Memory B cell (primary cell): ENCODE measurements at places on chromosomes 13 and 19.

DNA sequence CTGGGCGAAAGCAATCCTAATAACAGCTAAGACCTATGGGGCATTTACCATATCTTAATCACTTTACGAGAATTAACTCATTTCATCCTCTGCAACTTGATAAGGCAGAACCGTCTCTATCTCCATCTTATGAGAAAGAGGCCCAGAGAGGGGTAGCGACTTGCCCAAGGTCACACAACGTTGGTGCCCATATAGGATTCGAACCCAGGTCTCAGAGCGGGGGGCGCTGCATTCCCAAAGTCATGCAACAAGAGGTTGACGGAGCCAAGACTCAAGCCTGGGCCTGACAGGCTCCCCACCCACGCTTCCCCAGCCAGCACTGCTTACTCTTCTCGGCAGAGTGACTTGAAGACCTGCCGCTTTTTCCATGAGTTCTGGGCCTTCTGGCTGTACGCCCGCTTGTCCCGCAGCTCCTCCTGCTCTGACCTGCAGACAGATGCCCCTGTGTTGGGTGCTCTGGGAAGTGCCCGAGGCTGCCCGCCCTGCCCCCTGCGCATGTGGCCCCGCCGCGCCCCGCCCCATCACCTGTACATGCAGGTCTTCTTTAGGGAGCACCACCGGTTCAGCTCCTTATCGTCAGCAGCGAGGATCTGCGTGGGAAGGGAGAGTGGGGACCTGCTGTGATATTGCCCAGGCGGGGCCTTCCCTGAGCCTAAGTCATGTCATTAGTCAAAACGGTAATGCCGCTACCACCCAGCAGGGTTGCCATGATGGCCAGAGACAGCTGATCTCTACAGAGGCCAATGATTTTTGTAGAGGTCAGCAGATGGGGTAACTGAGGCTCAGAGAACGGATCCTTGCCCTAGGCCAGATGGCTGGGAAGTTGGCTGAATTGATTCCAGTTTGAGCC is 10.8 kb downstream of the KRI1 start:
- no peak for DNase-seq

DNA sequence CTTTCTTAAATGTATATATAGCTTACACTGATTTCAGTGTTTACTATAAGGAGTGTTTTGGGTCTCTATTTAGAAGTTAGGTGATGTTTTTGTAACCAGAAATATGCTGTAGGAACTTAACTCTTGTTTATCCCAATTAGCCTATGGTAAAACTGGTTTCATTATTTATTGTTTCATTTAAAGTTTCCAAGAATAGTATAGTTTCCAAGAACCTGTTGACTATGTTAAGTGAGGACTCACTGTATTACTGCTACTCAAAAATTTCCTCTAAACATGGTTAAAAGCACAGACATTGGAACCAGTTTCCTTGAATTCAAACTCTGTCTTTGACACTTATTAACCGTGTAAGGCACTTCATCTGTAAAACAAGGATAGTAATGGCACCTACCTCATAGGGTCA is 187.4 kb downstream of the RGCC start:
- no peak for DNase-seq

- DNase-seq, result no peak
Measured at GRCh38 chr19:46202426-46202825, 27.1 kb upstream of the IGFL1 start.

- DNase-seq, result no peak
Measured at GRCh38 chr19:2575734-2576481, 100.0 kb downstream of the GADD45B start.

- peak; percentile 7 for DNase-seq
Measured at GRCh38 chr13:19984430-19985218, 26.1 kb downstream of the ZMYM2 start.

- no peak for DNase-seq
Measured at GRCh38 chr13:30125422-30126073, 181.8 kb downstream of the KATNAL1 start.

DNA sequence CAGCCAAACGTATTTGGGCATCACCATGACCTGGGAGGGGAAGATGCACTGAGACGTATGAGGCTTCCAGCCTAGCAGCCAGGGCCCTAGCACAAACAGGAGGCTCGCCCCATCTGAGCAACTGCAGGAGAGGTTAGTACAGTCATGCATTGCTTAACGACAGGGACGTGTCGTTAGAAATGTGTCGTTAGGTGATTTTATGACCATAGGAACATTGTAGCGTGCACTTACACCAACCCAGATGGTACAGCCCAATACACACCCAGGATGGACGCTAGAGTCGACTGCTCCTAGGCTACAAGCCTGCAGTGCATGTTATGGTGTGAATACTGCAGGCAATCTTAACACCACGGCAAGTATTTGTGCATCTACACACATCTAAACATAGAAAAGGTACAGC is 9.3 kb downstream of the CD177 start:
- DNase-seq, result no peak

- DNase-seq, result no peak
Measured at GRCh38 chr19:22609630-22610029, 24.5 kb upstream of the ZNF492 start.

DNA sequence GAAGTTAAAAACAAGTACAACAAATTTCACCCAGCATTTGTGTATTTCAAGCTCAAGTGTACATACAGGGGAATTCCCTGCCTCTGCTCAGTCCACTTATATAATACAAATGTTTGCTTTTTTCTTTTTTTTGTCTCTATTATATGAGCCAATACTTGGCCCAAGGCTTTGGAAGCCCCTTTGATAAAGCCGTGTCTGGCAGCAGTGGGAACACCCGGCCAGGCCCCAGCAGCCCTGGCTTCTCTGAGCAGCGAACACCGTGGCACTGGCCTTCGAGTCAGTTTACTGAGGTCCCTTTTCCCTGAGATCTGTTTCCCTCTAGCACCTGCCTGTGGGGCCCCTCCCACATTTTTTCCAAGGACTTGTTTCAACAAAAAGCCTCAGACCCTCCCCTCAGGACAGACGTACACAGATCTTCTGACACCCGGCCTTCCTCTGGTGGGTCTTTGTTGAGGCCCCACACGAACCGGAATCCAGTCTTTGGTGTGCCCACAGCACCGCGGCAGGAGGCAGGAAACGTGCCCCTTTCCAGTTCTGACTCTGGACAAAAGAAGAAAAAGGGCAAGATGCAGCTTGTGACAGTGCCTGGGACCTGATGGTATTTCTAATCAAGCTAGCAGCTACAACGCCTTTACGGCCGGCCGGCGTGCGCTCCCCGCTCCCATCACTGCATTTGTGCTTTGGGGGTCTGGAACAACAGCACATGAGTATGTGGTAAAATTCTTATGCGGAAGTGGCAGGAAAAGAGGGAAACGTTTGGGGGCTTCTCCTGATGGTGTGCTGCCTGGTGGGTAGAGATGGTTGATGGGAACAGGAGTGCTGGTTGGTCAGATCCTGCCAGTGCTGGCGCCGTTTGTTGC is 13.8 kb downstream of the SIPA1L3 start:
- DNase-seq, result no peak

- DNase-seq, result no peak
Measured at GRCh38 chr19:33864311-33864850, 67.7 kb downstream of the KCTD15 start.

GRCh38 chr13:44079413-44080205 is 199.9 kb downstream of the LACC1 start:
- no peak for DNase-seq

DNA sequence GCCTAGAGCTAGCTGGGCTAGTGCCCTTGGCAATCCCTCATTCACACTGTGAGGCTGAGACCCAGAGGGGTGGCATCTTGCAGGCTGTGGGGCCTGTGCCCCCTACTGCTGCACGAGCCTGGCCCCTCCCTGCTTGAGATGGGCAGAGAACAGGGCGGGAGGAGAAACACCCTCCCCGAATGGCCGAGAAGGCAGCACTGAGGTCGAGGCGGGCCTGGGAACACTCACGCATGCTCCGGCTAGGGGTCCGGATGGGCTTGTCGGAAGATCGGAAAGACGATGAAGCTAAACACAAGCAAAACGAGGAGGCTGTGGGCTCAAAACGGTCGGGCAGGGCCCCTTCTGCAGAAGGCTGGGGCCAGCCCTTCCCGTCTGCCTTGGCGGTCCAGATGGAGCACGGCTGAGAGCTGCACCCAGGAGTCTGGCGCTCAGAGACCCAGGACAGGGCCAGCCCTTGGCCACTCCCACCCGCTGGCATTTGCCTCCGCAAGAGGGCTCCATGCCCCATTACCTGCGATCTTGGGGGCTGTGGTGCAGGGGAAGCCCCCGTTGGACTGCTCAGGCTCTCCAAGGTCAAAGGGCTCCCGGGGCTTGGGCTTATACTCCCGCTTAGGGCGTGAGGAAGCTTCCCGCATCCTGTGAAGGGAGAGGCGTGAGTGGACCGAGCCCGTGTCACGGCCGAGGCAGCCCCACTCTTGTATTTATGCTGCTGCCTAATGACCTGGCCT is 18.9 kb downstream of the MPND start:
- DNase-seq, result no peak

DNA sequence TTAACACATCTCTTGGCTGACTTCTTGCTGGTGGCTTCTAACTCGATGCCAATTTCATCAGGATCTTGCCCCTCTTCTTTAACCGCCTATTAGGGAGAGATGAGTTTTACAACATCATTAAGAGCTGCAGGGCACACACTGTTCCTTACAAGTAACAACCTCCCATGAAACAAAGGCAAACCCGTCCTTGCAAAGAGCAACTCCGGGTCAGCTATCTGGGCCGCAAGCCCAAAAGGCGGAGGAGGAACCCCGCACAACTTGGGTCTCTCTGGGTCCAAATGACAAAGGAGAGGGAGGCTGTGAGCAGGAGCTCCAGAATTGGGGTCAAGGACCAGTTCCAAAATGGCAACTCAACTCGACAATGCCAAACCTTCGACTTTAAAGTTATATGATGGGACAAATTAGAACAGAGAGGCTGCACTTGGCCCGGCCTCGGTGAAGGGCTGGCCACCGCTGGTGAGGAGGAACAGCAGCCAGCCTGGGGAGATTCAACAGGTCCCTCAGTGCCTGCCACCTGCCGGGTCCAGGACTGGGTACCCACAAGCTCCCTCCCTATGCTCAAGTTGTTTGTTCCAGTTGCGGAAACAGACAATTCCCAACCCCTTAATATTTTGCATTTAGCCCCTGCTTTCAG is 1.1 kb downstream of the SAFB2 start:
- DNase-seq, result peak; percentile 19

DNA sequence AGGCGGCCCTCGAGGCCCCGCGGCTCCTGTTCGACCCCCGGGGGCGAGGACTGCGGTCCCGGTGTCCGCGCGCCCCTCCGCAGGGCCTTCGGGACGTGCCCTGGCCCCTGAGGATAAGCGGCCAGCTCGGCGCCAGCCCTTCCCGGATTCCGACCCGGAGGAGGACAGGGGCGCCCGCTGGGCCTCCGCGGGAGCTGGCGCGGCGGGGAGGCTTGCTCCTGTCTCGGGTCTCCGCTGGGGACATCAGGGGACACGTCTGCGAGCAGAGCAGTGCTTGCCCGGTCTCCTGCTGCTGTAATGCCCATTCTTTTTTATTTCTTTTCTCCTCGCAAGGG is 829 bp downstream of the B3GLCT start:
- DNase-seq, result no peak

- no peak for DNase-seq
Measured at GRCh38 chr13:42068886-42069285, 20.4 kb downstream of the DGKH start.

- no peak for DNase-seq
Measured at GRCh38 chr13:93529961-93530360, 303.4 kb downstream of the GPC6 start.

DNA sequence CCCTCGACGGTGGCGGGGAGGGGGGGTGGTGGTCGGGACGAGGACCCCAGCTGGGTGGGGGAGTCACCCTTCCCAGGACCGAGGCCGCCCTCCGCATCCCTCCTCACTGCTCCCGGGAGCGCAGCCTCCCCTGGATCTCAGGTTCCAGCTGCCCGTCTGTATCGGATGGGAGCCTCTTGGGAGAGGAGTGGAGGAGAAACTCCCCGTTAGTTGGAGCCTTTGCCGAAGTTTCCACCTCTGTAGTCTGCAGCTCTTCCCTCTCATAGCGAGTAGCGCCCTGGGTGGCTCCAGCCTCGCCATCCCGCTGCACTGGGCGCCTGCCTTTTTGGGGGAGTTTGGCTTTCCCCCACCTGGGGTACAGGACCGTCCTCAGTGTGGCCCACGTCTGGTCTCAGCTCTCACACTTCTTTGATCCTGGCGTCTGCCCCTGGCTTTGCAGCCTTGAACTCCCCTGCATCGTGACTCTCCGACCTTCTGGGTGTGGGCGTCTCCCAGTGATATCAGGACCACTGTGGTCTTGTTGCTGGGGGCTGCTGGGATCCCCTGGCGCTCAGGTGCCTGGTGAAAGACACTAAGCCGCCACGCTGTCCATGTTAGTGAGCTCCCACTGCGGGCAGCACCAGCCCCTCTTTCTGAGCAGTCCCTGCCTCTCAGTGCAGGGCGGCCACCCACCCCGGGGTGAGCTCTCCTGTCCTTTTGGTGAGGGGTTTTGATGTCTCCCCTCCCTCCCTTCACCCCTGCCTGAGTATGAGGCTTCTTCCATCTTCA is 1.1 kb downstream of the CNOT3 start:
- no peak for DNase-seq

DNA sequence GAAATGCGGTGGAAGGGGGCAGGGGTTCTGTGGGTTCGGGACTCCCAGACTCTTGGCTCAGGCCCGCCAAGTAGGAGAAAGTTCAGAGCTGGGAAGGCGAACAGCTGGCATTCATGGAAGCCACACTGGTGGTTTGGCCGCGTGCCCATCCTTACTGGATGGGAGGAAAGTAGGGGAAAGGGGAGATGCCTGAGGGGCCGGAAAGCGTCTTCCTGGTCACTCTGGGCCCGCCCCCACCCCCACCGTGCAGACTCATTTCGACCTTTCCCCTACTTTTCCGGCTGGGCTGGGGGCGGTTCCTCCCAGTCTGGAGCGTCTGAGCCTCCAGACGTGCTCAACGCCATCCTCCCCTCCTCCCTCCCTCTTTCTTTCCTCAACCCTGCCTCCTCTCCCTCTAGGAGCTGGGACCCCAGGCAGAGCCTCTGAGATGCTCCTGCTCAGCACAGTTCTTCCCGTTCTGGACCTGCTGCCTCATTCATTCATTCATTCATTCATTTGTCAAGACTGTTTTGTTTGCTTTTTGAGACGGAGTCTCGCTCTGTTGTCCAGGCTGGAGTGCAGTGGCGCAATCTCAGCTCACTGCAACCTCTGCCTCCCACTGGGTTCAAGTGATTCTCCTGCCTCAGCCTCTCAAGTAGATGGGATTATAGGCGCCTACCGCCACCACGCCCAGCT is 3.5 kb downstream of the ANGPTL4 start:
- no peak for DNase-seq

DNA sequence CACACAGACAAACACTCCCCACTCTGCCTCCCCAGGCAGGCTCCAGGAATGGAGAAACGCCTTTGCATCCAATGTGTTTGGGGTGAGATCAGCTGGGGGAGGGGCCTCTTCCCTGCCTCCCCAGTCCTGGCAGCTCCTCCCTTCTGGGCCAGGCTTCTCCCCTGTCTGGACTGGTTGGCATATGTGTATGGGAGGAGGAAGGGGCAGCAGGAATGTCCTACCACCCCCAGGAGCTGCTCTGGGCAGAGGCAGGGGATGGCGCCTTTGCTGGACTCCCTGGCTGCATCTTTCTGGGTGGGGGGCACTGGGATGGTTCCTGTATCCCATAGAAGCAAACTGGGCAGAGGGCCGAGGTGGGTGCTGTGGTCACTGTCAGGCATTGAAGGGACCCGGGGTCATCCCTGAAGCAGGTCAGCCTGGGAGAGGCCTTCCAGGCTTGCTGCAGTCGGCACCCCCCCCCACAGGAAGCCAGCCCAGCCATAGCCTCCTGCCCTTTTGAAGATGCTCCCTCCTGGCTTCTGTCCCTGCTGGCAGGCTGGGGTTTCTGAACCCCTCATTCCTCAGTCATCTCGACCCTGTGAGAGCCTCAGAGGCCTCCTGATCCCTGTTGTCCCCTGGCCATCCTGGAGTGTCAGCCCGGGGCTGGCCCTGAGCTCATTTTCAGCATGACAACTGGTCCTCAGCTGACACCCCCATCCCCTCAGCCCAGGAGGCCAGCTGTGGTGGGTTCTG is 21.2 kb upstream of the SLC7A10 start:
- no peak for DNase-seq
